ENCODE measurements at places on chromosomes 7 and 10. TPM values are rescaled to one million over a fixed set of nuclear protein-coding genes. Genes with fewer than 3 reads are reported as not detected.

DNA sequence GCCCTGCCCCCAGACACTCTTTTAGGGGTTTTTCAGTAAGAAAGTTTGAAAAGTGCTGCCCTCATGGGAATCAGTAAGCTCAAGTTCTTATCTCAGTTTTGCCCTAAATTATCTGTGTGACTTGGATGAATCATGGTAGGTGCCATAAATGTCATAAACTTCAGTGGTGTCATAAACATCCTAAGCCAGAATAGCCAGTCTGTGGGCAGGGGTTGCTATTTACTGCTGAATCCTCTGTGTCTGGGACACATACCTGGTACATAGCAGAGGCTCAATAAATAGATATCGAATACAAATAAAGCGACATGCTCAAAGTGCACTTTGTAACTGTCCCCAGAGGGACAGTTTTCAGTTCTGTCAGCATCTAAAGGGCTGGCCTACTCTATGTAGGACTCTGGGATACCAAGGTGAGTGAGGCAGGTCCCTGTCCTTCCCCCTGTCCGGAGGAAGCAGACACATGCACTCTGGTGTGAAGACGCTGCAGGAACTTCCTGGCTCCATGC, 502.1 kb downstream of the RPS24 start:
- no peak for DNase-seq

- no peak for DNase-seq
Measured at GRCh38 chr7:85341973-85342372, 155.1 kb upstream of the SEMA3D start.

DNA sequence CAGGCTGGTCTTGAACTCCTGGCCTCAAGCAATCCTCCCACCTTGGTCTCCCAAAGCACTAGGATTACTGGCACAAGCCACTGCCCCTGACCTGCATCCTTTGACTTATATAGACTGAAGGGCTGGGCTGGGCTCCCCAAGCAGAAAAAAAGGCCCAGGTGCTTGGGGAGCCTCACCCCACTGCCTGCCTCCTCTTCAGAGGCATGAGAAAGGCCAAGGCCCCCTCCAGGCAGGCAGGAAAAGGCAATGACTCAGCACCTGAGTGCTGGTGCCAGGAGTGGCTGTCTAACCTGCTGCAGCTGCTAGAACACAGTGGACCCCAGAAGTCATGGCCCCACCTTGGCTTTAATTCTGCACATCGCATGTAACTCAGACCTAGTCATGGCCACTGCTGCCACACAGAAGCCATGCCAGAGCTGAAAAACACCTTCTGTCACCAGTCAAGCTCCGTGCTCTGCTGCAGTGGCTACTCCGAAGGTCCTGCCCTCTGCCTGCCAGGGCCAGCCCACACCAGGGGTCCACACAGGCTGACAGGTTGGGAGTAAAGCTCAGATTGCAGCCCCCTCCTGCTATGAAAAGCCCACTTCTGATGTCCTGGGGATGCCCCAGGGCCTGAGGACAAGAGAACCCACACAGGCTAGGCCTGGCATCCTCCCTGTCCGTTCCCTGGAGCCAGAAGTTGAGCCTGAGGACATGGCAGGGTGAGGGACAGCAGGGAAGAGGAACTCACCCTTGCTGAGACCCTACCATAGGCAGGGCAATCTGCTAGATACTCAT, 48.5 kb downstream of the GRID1 start:
- no peak for DNase-seq

DNA sequence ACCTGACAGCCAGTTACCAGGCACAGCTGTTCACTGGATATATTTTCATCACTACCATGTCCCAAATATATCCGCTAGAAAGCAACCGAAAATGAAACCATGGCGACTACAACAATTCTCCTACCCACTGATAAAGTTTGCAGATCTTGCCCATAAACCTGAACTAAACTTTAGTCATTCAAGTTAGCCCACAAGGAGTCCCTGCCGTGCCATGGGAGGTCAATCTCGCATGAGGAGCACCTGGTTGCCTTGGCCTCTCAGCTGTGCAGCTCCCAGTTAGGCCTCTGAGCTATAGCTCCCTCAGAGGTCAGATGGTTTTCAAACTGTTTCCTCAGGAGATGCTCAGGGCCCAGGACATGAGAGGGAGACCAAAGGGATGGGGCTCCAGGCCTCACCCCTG, 211.1 kb upstream of the RNF32 start:
- no peak for DNase-seq

DNA sequence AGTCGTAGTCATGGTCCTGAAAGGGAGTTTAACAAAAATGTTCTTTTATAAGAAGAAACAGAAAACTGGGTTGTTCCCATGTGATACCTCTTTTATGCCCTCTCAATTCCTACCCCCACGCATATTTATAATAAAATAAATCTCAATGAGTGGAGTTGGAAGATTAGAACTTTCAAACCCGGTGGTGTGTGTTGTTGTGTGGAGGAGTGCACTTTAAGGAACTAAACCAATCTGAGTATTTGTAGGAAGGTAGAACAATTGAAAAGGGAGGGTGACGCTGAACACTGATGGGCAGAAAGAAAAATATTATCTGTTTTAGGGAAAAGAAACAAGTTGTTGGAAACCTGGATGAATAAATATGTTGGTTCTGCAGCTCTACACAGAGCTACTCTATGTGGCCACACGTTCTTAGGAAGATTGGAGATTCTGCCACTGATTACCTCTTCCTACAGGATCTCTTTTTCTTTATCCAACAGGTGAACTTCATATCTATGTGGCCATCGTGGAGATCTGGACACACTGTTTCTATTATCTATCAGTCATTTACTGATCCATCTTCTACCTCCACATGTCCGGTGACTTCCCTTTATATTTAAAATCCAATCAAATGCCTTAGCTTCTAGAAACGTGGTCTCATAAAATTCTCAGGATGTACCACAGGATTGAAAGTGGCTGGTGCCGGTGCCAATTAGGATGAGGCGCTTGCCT, 13.1 kb upstream of the GATA3 start:
- DNase-seq, result no peak

DNA sequence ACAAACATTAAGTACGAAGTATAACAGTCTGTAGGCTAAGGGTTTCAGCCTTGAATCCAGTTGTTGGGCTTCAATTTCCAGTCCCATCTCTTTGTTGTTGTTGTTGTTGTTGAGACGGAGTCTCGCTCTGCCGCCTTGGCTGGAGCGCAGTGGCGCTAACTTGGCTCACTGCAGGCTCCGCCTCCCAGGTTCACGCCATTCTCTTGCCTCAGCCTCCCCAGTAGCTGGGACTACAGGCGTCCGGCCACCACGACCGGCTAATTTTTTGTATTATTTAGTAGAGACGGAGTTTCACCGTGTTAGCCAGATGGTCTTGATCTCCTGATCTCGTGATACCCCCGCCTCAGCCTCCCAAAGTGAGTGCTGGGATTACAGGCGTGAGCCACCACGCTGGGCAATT, 464.9 kb downstream of the ANKRD7 start:
- DNase-seq, result no peak

GRCh38 chr7:88111954-88112471, 107.8 kb downstream of the SRI start:
- DNase-seq, result no peak

The CHST15 gene
- total RNA-seq, result 9.4 TPM

The TUBAL3 gene
- total RNA-seq, result not detected

The ASAH2 gene
- total RNA-seq, result 3.1 TPM

All from H1 (cell line).